Suppressor macrophage treated with lipopolysaccharide for 4 hours (primary cell): ENCODE measurements at places on chromosomes 11 and 22.

DNA sequence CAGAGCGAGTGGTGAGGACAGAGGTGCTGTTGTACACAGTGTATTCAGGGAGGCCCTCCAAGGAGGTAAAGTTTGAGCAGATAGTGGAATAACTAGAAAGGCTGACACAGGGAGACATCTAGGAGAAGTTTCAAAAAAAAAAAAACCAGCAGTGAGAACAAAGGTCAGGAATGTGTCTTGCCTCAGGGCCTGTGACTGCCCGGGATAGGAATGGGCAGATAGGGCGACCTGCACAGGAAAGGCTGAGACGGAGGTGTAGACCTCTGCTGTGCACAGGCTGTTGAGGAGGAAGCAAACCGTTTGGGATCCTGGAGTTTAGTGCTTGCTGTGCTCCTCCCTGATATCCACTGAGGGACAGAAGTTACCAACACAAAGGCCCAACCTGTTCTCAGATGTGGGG is 406.5 kb upstream of the B3GAT1 start:
- no peak for DNase-seq

- DNase-seq, result no peak
These were observed 73.6 kb upstream of the LMO1 start for GRCh38 chr11:8337130-8337795.

- DNase-seq, result no peak
These were observed 15.3 kb upstream of the MUC5B start for GRCh38 chr11:1207401-1208143.

- peak; percentile 36 for DNase-seq
These were observed 348.0 kb downstream of the TENM4 start for GRCh38 chr11:79092791-79093353.

GRCh38 chr11:75424396-75424795 is 8.6 kb downstream of the KLHL35 start:
- no peak for DNase-seq

- DNase-seq, result no peak
These were observed 1289.4 kb downstream of the LRRC4C start for GRCh38 chr11:40170078-40170477.

DNA sequence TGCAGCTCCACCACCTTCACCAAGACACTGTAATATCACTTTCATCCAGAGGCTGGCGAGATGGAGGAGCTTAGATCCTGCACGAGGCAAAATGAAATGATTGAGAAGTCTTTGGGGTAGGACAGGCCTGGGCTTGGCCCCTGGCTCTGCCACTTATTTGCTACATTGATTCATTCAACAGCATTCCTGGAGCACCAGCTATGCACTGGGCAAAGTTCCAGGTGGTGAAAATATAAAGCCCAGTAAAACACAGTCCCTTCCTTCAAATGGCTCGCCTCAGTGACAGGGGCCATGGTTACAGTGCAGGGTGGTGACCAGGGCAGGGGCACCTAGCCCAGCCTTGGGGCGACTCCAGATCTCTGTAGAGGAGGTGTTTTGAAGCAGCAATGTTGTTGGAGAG is 19.7 kb downstream of the ALX4 start:
- no peak for DNase-seq

DNA sequence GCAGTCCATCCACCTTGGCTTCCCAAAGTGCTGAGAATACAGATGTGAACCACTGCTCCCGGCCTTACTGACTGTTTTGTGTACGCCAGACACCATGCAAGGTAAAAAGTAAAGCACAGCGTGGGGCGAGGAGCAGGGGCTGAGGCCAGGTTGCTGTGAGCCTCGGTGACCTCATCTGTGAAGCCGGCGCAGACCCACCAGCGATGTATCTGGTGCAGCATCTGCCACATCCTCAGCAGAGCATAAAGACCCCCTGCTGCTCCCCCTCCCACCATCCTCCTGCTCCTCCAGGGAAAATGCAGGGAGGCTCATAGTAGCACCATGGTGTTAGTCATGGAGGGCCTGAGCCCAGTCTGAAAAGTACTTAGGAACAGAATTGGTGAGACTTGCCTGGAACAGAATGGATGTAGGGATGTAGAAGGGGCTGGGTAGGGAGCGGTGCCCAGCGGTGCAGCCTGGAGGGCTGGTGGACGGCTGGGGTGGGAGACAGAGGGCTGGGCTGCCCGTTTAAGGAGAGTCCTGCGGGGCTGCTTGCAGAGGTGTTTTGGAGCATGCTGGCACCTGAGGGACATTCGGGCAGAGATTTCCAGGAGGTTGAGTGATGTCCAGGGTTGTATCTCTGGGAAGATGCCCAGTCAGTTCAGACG is 462.4 kb downstream of the BRD1 start:
- no peak for DNase-seq

DNA sequence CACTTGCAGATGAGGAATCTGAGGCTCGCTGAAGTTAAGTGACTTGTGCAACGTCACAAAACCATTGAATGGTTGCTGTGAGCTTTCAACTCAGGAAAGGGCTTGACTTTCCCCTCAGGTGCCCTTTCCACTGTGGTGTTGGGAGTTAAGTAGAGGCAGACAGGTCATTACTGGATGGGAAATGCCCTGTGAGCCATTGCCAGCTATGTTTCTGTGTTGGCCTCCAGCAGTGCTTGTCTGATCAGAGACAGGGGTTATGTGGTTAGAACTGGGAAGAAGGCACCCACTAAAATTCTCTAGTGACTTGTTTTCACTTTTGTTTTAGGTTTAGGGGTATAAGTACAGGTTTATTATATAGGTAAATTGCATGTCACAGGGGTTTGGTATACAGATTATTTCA is 96.6 kb downstream of the FDX1 start:
- no peak for DNase-seq

GRCh38 chr11:14451825-14452224 is 47.8 kb downstream of the COPB1 start:
- DNase-seq, result peak; percentile 25

DNA sequence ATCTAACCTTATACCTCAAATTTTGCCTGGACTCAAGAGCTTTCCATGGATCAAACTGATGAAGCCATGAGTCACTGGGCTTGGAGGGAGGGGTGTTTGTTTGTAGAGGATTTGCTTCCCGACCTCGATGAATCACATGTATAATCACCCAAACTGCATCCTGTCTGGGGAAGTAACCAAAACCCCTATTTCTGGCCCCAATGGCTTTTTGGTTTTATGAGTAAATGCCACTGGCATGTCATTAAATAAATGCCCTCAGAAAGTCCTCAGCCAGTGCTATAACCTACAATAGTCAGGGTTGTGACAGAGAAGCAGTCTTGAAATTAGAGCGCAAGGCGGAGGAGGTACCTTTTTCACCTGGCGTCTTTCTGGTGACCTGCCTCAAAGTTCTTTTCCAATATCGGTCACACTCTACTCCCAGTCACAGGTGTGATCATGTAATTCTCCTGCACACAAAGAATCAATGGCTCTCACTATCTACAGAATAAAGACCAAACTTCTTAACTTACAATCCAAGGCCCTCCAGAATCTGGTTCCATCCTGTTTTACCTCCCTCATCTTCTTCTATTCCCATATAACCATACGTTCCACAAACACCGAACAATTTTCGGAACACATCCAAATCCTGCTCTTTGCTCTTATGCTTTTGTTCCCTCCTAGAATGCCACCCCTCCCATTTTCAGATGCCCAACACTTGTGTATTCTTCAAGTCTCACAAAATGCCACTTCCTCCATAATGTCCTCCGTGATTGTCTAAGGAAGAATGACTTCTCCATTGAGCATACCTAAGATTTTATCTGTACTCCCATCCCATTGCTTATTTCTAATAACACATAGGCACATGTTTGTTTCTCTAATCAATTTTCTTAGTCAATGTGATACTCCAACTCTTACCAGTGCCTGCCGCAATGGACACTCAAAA is 81.3 kb upstream of the BLID start:
- peak; percentile 8 for DNase-seq

DNA sequence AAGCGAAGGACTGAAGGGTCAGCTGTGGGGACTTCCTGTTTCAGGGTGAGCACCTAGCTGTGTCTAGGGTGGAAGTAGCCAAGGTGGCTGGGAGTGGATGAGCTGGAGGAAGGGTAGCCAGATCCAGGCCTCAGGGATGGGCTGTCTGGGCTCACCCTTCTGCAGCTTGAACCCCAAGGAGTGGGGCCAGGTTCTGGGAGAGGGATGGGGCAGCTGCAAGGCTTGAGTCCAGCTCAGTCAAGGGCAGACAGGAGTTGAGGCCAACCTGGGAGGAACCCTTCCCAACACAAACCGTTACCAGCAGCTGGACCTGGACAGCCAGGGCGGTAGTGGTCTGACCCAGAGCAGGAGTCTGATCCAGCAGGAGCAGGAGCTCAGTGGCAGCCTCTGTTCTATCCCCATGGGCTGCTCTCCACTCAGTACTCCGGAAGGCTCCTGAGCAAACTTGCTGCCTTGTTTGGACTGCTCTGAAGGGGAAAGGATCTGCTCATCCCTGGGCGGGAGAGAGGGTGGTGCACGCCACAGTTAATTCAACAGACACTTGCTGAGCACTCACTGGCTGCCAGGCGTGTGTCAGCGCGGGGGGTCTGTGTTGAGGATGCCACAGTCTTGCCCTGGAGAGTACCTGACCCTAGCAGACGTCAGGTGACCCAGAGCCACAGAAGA is 53.8 kb upstream of the THY1 start:
- no peak for DNase-seq

- DNase-seq, result peak; percentile 9
These were observed 1.6 kb downstream of the OR10A2 start for GRCh38 chr11:6864438-6864837.

- no peak for DNase-seq
These were observed 36.5 kb downstream of the VSIG10L2 start for GRCh38 chr11:125982348-125982730.

DNA sequence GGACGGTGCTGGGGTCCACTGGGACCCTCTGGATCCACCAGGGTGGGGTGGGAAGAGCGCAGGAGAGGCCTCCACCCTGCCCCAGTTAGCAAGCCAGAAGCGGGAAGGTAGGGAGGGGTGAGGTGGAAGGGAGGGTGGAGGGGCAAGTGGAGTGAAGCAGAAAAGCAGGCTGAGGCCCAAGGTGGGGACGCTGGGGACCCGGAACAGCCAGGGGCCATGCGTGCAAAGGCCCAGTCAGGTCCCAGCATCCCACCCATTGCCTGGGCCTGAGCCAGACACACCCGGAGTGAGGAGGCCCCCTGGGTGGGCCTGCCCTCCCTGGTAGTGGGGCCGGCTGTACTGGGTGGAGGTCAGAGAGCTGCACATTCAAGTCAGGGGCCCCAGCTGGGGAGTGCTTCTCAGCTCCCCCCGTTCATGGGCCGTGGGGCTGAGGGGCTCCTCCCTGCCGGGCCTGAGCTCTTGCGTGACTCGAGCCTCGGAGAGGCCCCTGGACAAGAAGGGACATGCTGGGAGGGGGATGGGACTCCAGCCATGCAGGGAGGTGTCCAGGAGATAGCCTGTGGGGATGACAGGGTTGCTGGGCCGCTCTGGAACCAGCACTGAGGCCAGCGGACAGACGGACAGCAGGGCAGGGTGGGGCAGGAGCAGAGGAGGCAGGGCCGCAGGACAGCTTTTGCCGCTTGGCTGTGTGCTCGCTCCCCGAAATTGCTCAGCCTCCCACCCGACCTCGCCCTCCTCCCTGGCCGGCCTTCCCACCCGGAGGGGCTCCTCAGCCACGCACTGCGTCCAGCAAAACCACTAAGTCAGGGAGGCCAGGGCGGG is 7.7 kb downstream of the TNNT3 start:
- DNase-seq, result no peak
